ENCODE measurements at places on chromosomes 7 and 10.

DNA sequence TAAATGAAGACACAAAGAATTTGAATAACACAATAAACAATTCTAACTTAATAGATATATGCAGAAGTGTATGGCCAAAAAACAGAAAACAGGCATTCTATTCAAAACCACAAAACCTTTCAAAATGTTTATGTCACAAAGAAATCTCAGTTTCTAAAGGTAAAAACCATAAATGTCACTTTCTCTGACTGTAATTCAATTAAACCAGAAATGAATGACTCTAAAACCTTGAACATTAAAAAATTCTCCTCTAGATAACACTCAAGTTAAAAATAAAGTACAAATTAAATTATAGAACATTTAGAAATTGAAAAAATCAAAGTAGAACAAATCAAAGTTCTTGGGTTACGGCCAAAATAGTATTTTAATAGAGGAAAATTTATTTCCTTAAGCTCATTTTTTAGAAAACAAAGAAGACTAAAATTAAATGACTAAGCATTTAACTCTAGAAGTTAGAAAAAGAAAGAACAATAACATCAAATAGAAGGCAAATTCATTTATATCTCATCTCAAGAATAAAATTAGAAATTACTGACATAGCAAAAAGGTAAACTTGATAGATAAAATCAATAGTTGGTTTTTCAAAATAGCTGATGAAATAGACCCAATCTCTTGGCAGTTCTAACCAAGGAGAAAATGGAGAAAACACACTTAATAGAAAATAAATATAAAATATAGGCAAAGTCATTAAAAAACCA, 198.8 kb downstream of the TEX36 start:
- no peak for DNase-seq

- peak; percentile 87 for DNase-seq
Measured at GRCh38 chr10:5629303-5630111, 36.9 kb downstream of the ASB13 start.

GRCh38 chr7:151101621-151102396, 15.5 kb downstream of the AGAP3 start:
- no peak for DNase-seq

DNA sequence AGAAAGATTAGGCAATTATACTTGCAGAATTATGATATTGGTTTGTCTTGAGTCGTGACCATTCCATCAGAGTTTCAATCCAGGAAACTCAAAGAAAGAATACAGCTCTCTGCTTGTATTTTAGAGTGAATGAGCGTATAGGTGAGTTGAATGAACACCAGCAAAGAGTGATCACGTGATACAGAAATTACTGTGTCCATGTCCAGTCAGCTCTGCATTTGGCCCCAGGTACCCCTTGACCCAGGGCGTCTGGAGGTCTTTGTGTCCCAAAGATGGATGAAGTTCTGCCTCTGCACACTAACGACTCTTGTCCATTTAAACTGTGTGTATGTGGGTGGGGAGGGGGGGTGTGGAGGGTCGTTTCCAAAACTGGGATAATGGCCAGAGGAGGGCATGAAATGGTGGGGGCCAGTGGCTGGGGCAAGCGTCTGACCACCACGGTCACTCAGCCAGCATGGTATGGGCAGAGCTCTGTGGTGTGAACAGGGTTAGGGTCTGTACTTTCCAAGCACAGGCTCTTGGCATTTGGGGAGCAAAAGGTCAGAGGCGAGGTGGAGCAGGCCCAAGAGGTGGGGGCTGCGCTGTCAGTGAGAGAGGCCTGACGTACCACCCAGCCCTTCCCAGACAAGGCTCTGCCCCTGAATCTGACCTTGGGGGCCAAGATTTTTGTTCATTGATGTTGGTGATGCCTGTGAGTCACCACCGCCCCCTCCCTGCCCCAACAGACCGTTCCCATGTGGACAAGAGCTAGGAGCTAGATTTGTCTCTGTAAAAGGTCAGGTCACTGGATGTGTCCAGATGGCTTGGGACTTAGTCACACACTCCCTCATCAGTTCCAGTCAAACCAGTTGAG, 1.4 kb downstream of the PTPRE start:
- DNase-seq: peak; percentile 81

GRCh38 chr10:3955493-3955892, 170.5 kb upstream of the KLF6 start:
- no peak for DNase-seq

- DNase-seq: peak; percentile 28
Measured at GRCh38 chr7:129258649-129259389, 34.0 kb downstream of the AHCYL2 start.

DNA sequence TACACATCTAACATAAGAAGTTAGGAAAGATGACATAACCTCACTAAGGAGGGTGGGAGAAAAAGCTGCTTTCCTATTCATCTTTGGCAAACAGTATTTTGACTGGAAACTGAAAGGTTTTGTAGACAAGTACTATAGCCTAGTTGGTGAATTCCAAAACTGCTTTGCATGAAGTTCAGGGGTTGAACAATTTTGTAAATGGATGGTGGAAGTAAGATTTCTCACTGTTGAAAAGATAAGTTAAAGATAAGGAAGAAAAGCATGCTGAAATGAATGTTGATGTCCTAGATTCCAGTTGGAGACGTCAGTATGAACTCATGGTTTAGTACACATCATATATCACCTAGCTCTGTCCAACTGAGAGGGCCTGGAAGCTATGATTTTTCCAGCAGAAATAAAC, 159.1 kb upstream of the FEZF1 start:
- no peak for DNase-seq

- no peak for DNase-seq
Measured at GRCh38 chr7:25918731-25919130, 233.3 kb upstream of the NFE2L3 start.

DNA sequence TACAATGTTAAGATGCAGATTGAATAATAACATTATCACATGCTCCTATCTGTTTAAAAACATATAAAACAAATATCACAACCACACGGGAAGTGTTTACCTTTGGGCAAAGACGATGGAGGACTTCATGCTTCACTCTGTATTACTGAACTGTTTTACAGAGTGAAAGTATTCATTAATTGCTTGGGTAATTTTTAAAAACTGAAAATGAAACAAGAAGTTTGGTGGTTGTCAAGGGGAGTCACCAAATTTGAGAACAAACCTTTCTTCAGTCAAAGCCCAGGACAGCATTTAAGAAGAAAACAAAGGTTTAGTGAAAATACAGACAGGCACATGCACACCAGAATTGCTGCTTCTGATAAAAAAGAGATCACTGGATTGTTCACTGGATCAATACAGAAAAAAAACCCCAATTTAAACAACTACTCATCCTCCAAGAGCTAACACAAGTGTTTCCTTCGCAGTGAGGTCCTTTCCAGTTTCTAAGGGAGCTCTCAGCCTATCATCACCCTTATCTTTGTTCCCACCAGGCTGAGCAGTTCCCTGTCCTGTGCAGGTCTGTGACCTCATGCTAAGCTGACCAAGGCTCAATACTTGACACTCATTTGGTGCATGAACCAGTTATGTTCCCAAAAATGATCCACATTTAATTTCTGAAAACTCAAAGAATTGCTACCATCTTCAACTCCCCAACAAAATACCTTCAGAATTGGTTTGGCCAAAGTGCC, 8.8 kb downstream of the PARP12 start:
- no peak for DNase-seq

- no peak for DNase-seq
Measured at GRCh38 chr10:72035252-72035887, 53.0 kb downstream of the SPOCK2 start.

- no peak for DNase-seq
Measured at GRCh38 chr10:132933308-132934042, 8.9 kb downstream of the CFAP46 start.

- no peak for DNase-seq
Measured at GRCh38 chr10:128894641-128895040, 572.4 kb upstream of the MGMT start.

GRCh38 chr7:23247046-23247602, 549 bp downstream of the GPNMB start:
- no peak for DNase-seq

- no peak for DNase-seq
Measured at GRCh38 chr7:28556025-28556424, 143.7 kb downstream of the CREB5 start.

- DNase-seq: no peak
Measured at GRCh38 chr7:7895754-7896153, 72.8 kb upstream of the GLCCI1 start.

DNA sequence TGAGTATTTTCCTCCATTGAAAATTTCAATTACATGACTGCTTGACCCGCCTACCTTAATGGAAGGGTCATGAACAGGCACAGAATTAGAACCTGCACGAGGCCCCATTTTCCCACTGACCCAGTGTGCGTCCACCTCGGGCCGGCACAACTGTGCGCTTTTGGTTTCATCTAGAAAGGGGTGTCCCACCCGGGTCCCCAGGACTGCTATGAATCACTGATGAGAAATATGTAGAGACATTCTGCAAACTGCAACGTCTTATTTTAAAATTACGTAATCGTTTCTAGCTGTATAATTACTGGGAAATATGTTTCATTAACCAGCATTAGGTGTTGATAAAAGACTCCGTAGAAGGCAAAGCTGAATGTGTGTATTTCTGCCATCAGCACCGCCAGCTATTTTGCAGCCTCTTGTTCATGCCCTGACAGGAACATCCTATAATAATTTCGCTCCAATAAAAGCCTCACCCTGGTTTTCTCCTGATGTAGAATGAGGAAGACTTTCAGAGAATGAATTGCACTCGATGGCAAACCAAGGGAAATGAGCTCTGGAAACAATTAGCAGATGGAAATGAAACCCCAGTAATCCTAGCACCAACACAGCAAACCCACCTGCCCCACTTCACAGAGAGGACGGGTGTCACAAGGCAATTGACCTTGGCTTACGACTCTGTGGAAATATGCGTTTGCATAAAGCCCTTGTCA, 562.1 kb downstream of the DNAJB6 start:
- DNase-seq: no peak

GRCh38 chr10:119714484-119714816, 11.4 kb upstream of the INPP5F start:
- DNase-seq: no peak

GRCh38 chr10:114631666-114632417, 26.2 kb downstream of the ABLIM1 start:
- DNase-seq: no peak

DNA sequence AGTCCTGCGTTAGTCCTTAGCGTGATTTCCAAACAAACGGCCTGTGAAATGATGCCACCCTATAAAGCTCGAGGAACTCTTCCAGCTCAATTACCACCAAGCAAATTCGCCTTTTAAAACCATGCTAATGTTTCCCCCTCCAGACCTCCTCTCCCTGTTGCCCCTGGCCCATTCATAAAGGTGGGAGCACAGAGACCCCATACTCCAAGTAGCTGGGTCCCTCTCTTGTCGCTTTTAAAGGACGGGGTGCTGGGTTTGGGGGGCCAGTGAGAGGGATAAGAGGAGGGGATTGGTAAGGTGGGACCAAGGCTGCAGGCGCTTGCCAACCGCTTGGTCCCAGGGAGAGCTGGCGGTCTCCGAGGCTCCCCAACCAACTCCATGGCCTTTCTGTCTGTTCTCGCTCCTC, 1.2 kb downstream of the HMX2 start:
- DNase-seq: no peak

GRCh38 chr7:26311798-26312197, 20.1 kb downstream of the SNX10 start:
- no peak for DNase-seq

DNA sequence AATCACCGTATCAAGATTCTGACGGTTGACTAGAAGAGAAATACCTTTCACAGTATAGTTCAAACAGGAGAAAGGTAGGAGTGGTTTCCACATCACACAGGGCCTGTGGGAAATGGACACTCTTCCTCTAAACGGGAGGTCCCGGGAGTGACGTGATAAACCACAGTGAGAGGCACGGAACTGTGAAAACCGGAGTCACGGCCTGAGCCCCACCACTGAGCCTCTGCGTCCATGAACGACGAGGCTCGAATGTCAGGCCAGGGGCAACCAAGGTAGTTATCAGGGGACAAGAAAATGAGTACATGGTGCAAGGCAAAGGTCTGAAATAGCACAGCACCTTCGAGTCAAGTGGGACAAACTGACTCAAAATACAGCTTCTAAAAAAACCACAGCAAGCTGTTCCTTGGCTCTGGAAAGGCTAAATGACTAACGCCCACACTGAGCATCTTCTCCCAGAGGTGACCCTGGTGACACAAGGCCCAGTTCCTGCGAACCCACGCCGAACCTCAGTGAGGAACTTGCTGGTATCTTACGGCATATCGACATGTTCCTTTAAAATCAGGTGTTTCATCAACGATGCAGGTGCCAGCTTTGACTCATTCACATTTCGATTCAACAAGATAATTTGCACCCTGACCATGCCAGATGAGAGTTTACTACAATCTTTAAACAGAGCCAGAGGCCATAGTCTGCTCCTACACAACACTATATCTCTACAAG, 99.3 kb downstream of the DIP2C start:
- DNase-seq: no peak

DNA sequence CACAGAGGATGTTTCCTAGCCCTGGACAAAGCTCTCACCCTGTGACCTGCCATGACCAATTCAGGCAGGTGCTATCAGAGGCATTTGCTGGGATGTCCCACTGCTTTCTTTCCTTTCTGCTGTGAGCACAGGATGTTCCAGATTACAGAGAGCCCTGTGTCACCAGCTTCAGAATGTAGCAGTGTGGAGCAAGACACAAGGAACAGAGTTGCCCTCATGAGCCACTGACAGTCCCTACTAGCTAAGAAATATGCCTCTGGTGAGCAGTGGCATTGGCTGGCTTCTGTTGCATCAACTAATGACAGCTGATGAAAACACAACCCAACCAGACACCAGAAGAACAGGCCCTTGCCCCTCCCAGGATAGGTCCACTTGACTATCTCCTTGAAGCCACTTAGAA, 337.2 kb downstream of the TNS3 start:
- DNase-seq: no peak

DNA sequence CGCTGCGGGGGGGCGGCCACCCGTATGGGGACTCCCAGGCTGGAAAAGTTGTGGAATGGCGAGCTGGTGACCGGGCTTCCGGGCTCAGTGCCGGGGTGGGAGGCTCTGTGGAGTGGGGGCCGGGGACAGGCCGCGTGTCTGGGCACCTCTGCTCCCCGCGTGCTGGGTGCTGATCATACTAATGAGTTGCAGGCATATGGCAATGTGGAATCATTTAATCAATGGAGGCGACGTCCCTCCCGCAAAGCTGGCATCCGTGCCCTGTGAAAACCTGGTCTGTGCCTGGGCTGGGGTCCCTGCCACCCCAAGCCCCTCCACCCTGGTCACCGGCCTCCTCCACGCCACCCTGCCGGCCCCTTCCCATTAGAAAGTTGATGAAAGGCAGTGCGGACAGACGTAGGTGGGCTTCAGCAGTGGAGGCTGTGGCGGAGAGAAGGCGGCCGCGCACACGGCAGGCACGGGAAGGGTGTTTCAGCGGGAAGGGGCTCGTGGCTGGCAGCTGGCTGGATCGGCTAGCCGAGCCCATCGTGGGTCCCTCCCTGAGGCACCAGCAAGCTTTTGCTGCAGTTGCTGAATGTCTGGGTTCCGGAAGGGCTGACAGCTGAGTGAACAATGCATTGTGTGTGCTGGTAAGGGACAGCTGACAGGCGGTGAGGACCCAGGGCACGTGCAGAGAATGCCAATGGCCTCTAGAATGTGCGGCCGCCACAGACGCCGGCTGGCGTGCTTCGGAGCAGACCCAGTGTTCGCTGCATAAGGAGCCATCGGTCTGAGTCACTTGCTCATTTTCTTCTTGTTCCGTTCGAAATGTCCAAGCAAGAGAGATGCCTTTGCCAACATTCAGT, 1.5 kb downstream of the ADGRA1 start:
- DNase-seq: no peak

Measured in lung microvascular endothelial cell (primary cell).